ENCODE measurements at places on chromosomes 16 and 17. TPM values are rescaled to one million over a fixed set of nuclear protein-coding genes. Genes with fewer than 3 reads are reported as not detected.

Gene MYADML2
- not detected for total RNA-seq

- no peak for DNase-seq
Observed at GRCh38 chr16:87701505-87701921, 64.3 kb downstream of the KLHDC4 start.

Gene OR3A3
- total RNA-seq = not detected

DNA sequence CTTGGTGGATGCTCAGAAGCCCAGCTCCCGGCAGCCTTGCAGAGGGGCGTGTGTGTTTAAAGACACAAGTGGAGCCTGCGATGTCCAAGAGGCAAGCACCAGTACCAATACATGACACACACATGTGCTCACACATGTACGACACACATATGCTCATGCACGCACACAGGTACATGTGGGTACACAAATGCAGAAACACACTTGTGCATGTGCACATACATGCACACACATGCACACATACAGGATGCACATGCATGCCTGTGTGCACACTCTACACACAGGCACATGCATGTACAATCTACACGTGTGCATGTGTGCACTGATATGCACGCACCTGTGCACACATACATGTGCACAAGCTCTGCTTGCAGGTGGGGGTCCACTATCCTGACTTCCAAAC lies 10.8 kb downstream of the RBFOX3 start:
- DNase-seq = no peak

All from fibroblast of villous mesenchyme (primary cell).